ENCODE measurements at places on chromosomes 6 and 20.

DNA sequence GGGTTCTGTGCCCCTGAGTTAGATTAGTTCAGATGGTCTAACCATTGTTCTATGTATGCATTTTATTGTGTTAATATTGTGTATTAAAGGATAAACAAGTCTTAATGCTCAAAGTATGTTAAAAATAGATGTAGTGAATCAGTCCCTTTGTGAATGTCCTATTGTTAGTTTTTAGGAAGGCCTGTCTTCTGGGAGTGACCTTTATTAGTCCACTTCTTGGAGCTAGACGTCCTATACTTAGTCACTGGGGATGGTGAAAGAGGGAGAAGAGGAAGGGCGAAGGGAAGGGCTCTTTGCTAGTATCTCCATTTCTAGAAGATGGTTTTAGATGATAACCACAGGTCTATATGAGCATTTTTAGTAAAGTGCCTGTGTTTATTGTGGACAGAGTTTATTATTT lies 12.3 kb upstream of the HMGN4 start:
- no peak for DNase-seq

DNA sequence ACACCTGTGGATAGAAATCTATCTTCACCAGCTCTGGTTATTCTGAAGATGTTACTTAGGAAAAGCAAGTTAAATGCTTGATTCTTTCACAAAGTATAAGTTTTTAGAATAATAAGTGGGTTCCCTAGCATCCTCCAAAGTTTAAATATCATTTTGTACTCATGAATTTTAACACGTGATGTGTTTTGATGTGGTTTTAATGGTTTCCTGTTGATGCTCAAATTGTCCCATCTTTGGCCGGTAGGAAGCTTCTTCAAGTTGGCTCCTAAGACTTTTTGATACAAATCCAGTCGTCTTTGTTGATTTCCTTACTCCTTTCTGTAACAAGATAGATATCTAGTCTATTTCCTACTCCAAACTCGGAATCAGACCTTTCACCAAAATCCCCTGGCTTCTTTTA lies 94.5 kb upstream of the STXBP5 start:
- DNase-seq = no peak

DNA sequence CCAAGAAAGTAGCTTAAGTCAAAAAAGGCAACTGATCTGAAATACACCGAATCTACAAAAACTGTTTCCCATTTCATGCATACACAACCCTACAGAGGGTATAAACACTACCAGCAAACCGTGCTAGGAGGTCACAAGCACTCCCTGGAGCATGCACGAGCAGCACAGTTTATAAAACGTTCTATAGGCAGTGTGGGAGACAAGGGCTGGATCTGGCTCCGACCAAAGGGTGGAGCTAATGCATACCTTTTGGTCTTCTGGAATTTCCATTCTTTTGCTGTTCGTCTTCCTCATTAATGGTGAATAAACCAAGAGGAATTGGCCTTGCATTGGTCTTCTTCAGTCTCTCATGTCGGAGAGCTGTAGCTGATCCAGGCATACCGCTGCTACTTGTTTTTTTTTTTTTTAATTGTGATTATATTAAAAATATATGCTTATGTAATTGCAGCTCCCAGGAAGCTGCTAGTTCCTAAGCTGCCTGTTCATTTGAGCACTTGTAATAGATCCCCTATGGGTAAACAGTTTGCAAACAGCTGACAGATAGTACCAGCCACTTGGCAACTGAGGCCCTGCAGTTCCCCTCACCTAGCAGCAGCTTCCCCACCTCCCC lies 24.5 kb downstream of the MAP7 start:
- DNase-seq = no peak

DNA sequence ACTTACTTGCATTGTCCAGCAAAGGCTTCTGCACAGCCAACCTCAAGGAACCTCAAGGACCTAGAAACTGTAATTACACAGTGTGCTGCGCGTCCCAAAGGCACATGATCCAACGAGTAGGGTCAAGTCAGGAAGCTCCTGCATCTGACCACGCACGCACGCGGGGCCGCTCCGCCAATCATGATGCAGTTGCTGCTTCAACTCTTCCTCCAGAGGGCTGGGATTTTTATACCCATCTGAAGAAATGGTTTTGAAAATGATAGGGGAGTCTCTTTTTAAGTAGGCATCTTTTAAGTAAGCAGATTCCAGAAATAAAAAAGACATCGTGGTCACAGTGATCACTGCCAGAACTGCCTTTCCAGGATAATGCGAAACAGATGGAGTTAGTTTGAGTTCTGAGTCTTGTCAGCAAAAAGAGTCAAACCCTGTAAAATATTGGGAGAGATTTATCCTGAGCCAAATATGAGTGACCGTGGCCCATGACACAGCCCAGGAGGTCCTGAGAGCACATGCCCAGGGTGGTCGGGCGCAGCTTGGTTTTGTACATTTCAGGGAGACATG lies 34.0 kb downstream of the KIF25 start:
- no peak for DNase-seq

- no peak for DNase-seq
Observed at GRCh38 chr6:132969196-132969595, 154.8 kb downstream of the RPS12 start.

DNA sequence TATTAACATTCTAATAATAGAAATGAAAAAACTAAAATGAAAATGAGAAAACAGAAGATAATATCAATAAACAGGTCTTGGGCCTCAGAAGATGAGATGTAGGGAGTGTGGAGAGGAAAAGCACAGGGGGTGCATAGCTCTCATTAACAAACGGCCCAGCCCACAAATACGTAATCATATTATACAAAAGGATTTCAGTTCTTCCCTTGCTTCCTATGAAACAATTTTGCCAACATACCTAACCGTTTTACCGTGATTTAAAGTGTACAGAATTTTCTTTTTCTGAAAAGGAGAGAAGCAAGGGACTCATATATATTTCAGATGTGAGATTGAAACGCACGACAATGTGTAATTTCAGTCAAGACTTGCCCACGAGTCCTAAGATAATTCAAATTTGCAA lies 136.0 kb downstream of the HFE start:
- no peak for DNase-seq

DNA sequence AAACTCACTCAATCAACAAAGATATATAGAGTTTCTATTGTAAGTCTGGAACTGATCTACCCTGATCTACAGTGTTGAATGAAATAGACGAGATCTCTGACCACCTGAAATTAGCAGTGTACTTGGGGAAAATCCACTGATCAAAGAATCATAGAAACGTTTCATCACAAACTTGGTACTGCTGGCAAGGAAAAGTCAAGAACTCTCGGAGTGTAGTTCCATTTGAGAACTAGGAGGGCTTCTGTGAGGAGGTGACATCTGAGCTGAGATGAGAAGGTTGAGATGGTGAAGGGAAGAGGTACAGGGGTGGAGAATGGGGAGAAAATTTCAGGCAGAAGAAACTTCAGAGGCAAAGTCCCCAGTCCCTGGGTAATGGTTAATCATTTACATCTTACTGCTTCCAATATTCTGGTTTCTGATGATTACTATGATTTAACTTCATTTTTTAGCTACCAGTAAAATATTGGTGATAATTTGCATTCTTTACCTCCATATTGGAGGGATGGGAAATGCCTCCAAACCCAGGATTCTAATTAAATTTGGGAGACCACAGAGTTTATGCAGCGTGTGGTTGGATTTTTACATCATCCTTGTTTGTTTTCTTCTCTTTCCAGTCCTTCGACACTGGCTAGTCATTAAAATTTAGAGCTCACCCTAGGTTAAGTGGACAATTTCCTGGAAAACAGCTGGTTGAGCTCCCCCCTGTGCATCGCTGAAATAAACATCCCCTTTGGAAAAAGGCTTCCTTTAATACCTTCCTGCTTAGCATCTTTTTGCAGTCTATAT lies 191.9 kb downstream of the BCAS1 start:
- no peak for DNase-seq
